ENCODE measurements at places on chromosomes 3 and 15.

GRCh38 chr3:133944181-133944580 lies 48.5 kb upstream of the RAB6B start:
- no peak for DNase-seq

DNA sequence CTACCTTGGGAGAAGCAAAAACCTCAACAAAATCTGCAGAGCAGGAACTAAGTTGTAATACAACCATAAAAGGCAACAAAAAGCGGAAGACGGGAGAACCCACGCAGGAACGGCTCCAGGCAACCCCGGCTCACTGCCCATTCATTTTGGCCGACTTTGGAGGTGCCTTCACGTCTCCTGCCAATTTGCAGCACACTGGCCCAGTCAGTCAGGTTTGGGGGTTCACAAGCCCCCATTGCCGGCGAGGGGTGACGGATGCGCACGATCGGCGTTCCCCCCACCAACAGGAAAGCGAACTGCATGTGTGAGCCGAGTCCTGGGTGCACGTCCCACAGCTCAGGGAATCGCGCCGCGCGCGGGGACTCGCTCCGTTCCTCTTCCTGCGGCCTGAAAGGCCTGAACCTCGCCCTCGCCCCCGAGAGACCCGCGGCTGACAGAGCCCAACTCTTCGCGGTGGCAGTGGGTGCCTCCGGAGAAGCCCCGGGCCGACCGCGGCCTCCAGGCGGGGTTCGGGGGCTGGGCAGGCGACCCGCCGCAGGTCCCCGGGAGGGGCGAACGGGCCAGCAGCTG lies 463 bp downstream of the TERC start:
- peak; percentile 31 for DNase-seq

- no peak for DNase-seq
These were observed 12.5 kb downstream of the PATL2 start for GRCh38 chr15:44698641-44699040.

DNA sequence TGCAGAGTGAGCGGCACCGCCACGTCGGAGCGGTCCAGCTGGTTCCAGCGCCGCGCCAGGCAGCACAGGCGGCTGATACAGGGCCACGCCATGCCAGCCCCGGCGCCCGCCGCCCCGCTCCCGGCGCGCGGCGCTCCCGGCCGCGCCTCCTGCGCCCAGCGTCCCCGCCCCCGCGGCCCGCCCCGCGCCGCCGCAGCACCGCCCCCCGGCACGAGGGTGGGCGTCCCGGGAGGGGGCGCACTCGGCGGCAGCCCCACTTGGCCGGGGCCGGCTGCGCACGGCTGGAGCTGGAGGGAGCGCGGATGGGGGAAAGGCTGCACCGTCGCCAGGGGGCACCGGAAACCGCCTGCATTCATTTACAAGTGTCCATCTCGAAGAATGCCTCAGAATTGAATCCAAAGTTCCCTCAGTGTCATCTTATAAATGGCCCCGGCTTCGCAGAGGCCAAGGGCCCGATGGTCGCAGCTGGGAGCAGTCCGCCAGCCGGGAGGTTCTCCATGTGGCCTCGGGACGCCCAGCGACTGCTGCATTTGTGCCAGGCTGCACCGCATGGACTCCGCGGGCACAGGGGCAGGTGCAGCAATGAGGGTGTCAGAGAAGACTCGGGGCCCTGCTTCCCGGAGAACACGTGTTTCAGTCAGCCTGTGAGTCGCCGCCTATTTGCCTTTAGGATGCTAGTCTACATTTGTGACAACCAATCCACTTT lies at the start of gene MAP6D1:
Gene MAP6D1 (minus strand): TSS at position 122 of the 706 bp plus-strand sequence. CDS start 30 bp downstream, at position 92.
- DNase-seq, result peak; percentile 26

GRCh38 chr3:115165701-115166100 lies 18.6 kb upstream of the ZBTB20 start:
- no peak for DNase-seq

GRCh38 chr3:58530354-58530865 lies 6.6 kb downstream of the ACOX2 start:
- DNase-seq, result no peak

DNA sequence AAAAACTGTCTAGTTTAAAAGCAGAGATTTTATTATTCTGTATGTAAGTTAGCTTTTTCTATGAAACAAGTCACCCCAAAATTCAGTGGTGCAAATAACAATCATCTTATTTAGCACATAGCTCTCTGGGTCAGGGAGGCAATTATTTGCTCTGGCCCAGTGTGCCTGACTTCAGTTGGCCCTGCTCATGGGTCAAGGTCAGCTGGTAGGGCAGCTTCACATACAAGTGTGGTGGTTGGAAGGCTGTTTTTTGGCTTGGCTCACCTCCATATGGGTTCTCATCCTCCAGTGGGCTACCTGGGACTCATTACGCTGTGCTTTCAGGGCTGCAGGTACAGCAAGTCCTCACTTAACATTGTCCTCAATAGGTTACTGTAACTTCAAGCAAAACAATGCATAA lies 228.6 kb downstream of the NR2F2 start:
- DNase-seq, result no peak

DNA sequence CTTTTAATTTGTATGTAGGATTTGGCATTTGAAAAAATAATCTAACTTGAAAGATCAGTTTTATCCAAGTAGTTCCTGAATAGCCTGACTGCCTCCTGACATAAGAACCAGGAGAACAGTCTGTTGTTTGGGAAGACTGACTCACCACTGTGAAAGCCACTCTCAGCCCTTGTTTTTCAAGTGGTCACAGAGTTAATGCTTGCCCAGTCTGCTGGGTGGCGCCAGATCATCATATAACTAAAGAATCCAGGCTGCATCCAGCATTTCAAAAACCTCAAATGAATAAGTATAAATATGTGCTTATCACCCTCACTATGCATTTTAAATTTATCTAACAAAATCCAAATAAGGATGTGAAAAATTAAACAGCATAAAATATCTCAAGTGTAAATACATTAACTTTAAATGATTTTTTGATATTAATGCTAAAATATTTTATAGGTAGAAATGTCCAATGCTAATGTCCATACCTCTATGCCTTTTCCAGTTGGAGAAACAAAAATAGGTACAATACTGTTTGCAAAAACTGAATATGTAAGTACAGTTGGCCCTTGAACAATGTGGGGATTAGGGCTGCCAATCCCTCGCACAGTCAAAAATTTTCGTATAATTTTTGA lies 26.9 kb upstream of the ZBBX start:
- no peak for DNase-seq

- DNase-seq, result no peak
These were observed 14.7 kb downstream of the FSIP1 start for GRCh38 chr15:39767921-39768320.

DNA sequence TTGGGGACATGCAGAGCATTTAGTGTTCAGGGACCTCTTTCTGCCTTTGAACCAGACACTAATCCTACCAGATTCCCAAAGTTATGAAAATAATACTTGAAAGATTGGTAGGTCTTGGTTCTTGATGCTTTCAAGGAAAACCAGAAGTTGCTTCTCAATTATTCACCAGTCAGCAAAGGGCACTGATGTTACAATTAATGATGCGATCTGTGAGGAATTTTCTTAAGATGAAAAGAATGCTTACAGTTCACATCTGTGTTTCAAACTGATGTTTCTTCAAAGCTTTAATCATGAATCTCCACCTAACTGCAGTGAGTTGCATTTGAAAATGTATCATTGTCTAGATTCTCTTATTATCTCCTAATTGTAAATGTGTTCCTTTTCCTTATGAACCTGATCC lies 161.0 kb downstream of the NAALADL2 start:
- no peak for DNase-seq

DNA sequence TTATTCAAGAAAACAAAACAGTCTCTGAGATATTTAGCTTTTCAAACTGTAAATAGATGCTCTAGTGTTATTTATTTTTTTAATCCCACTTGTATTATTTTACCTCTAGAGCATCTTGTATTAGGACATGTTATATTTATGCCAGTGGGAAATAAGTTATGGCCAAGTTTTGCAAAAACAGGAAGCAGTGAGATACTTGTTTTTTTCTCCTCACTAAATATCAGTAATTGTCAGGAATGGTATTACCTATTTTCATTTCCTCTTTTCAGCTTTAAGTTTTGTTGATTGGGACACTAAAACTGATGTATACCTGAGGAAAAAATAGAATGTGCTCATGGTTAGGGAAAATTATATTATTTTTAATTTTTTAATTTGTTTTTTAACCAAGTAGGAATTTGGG lies 8.6 kb upstream of the IL20RB start:
- no peak for DNase-seq

DNA sequence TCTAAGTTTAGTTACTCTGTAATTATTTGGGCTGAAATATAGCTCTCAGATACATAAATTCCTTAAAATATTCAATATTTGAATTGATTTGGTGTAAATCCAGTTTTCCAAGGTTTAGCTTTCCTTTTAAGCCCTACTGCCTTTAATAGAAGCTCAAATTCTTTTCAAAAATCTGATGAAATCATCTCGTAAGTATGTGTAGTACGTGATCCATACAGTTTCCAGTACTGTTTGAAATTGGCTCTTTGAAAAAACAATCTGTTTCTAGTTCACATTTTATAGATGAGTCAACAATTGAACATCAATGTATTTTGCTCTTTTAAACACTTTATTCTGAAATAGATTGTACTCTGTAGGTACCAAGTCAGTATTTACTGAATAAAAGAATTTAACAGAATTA lies 84.2 kb downstream of the LRRC49 start:
- DNase-seq, result no peak

GRCh38 chr15:88606070-88606794 lies 14.9 kb upstream of the AEN start:
- DNase-seq, result no peak

- no peak for DNase-seq
These were observed 279.1 kb upstream of the ICE2 start for GRCh38 chr15:60757831-60758570.

GRCh38 chr3:148873270-148873927 lies 8.3 kb downstream of the CPA3 start:
- DNase-seq, result no peak

DNA sequence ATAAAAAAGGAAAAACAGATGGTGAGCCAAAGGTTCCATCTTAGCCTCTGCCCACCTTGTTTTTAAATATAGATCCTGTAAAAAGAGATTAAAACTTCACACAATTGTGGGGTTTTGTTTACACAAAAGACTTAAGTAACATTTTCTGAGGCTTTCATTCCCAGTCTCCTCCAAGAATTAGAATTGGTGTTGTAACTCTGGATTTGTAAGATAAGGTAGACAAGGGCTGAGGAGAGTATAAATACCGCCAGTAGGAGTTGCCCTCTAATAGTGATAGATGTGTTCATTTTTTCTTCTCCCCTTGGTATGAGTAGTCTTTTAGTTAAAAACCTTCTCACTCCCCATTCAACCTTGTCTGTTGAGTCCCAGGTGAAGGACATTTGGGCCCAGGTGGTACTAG lies 8.5 kb downstream of the MINDY2 start:
- no peak for DNase-seq

- DNase-seq, result no peak
These were observed 1.7 kb upstream of the RAB8B start for GRCh38 chr15:63187589-63188226.

DNA sequence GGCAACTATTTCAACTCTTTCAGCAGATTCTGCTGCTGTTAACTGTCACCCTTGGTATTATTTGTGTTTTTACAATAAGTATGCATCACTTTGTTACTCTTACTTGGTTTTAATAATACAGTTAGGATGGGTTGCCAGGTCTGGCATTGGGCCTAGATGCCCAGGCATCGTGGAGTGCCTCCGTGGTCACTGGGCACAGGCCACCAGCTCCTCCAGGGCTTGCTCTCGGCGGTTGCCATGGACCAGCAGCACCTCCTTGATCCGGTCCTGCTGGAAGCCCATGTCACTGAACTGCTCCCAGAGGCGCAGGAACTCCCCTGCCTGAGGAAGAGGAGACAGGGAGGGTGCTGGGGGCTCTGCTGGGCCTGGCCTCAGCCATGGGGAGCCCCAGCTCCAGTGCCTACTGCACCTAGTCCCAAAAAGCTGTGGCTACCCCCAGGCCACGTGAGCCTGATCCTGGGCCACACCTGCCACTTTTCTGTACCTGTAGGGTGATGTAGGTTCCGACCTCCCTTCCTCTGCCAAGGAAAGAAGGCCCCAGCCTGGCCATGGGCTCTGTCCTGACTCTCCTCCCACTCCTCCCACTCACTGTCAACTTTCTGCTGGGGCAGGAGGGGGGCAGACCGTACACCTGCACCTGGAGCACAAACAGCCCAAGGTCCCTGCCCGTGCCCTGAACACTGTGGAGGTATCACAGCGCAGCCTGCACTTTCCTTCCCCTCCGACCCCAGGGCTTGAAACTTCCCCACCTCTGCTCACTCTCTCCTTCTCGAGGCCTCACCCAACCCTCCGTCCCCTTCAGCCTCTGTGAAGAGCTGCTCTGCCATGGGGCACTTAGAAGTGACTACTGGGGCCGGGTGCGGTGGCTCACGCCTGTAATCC lies 16.6 kb downstream of the KBTBD13 start:
- DNase-seq, result no peak

GRCh38 chr3:25420147-25420546 lies 7.9 kb upstream of the RARB start:
- DNase-seq, result no peak

GRCh38 chr15:70292076-70292760 lies 194.5 kb upstream of the TLE3 start:
- DNase-seq, result no peak

DNA sequence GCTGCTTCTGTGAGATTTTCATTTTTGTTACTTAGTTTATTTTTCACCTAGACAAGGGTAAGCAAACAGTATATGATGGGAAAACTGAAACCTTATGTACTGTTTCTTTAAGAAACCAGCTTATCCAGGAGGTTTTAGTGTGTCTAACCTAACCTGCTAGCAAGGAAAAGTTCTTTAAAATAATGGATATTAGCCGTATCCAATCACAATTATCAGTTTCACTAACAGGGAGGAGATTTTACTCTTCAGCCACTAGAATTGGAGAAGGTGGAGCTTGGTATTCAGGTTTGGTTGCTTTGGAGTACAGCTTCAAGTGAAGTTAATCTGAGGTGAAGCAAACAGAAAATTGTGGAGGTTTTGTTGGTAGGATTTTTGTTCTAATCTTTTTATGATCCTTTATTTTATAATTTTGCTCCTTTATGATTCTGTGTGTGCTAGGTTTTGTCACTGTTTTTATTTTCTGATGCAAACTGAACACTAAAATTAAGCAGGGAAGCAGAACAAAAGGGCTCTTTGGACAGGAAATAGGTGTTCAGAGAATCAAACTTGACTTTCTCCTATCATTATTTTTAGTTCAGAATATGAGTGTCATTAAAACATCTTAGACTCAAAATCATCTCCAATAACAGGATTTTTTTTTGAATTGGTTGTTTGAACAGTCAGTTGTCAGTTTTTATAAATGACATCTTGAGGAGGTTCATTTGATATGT lies 13.0 kb downstream of the ZFAND6 start:
- no peak for DNase-seq

DNA sequence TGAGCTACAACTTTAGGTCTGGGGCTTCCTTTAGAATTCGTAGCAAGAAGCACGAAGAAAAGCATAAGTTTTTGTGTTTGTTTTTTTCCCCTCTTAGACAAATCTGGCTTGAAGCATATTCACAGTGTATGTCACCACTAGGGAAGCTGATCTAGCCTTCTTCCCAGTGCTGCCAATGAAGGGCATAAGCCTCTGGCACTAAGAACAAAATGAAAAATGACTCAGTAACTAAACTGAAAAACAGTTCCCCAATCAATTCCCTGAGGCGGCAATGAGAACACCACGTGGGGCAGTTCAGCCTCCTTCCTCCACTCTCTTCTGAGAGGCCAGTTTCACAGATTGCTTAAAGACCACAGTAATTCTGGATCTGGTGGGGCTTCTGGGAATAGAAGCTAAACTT lies 338.1 kb downstream of the GAP43 start:
- DNase-seq, result no peak

- DNase-seq, result no peak
These were observed 59.1 kb downstream of the THRB start for GRCh38 chr3:24435584-24435983.

Data from activated CD8-positive, alpha-beta memory T cell treated with anti-CD3 and anti-CD28 coated beads for 4 hours (primary cell).